NCI-H1092 treated with DMSO at 0.1 percent for 48 hours (cell line): ENCODE measurements at places on chromosomes 11 and 22.

- no peak for DNase-seq
Observed at GRCh38 chr11:102368472-102368871, 21.5 kb downstream of the BIRC2 start.

DNA sequence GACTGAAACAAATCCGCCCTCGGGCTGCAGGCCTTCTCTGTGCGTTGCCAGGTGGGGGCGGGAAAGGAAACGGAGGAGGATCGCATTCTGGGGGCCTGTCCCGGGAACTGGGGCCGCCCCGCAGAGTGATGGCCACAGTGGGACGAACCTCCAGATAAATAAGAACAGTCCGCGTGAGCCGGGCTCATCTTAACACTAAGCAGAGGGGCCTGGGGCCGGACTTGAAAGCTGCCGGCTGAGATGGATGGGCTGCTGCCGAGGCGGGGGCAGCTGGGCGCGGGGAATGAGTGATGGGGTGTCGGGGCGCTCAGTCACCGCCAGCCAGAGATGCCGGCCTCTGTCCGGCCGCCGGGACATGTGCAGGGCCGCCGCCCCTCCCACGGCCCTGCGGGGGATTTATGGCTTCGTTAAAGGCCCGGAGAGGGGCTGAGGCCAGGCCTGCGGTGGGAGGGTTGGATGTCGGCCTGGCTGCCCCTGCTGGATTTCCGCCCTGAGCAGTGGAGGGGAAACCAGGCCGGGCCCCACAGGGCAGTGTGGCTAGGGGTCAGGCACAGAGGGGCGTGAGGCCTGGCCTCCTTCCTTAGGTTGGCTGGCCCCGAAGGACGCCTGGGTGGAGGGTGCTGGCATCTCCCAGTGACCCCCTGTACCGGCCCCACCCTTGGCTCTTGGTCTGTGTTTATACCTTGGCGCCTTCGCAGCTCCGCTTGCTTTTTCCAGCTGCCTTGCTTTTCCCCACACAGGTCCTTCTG is 45.3 kb upstream of the CD82 start:
- DNase-seq: no peak

DNA sequence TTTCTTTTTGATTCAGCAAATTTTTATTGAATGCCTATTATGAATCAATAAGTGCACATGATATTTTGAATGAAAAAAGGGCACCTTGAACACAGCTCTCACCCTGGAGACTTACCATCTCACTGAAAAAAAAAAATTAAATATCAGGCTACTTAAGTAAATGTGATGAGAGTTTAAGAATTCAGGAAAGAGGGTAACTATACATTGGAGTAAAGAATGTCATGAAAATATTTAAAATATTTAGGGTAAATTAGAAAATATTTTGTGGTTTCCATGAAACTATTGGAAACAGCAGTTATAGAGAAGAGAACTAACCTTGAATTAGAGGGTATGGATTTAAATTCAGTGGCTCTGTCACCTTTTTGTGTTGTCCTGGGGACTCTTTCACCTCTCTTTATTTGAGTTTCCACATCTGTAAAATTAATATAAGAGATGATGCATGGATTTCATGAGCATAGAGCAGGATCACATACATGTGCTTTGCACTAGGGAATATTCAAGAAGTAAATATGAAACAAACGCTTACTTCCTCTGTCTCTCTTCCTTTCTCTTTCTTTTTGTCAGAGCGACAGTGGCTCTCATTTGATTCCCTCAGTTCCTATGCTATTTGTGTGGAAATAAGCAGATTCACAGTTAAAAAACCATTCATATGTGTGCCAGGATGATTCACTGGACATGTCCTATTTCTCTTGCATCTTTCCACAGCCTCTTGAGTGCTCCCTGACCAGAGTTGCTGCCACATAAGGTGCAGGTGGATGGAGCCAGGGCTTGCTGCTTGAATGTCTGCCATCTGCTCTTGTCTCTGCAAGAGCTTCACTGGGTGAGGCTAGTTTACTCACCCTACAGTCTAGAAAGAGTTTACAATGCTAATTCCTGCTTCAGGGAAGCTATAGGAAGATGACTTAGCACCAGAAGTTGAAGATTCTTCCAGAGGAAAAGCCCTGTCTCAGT is 533.1 kb downstream of the ETS1 start:
- no peak for DNase-seq

DNA sequence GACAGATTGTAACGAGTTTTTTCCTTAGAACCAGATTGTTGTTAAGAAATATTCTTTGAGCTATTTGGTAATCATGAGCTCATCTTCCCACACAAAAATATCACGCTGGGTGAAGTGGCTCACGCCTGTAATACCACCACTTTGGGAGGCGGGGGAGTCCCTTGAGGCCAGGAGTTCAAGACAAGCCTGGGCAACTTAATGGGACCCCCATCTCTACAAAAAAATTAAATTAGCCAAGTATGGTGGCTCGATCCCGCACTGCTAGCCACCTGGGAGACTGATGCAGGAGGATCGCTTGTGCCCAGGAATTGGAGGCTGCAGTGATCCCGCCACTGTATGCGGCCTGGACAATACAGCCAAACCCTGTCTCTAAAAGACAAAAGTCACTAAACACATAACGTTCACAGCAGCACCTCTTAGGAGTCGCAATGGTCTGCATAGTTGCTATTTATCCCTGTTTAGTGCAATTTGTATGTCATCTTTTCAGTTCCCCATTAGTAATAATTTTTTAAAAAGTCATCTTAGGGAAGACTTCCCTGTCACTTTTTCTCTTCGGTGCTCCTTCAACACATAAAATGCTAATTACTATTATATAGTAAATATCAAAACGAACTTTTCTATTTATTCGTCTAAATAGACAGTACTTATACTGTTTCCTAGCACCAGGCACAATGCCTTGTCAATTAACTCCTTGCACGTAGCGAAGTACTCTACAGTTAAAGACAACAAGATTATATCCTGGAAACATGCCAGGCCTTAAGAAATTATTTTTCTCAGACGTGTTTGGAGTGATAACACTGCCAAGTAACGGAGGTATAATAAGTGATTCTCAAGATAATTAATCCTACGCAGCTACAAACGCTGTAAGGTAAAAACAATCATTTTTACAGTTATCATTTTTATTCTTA is 1.1 kb downstream of the ST13 start:
- peak; percentile 23 for DNase-seq

DNA sequence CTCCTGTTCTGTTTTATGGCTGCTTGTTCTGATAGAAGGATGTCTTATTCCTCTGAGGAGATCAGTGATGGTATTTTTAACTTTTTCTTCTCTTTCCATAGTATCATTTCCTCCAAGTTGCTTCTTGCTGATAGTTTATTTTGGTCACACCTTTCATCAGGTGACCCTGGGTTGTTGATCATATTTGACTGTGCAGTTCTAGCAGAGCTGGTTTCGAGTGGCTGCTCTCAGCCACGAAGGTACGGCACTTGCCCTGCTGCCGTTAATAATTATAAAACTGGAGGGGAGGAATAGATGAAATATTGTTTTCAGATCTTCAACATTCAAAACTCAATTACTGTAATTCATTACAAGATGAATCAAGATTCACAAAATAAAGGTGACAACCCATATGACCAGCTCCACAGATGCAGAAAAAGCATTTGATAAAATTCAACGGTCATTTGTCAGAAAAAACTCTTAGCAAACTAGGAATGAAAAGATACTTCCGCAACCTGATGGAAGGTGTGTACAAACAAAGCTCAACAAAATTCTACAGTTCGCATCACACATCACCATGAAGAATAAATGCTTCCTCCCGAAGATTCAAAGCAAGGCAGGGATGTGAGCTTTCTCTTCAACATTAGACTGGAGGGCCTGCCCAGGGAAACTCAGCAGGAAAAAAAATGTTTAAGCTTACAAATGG is 59.2 kb upstream of the RTL6 start:
- no peak for DNase-seq

DNA sequence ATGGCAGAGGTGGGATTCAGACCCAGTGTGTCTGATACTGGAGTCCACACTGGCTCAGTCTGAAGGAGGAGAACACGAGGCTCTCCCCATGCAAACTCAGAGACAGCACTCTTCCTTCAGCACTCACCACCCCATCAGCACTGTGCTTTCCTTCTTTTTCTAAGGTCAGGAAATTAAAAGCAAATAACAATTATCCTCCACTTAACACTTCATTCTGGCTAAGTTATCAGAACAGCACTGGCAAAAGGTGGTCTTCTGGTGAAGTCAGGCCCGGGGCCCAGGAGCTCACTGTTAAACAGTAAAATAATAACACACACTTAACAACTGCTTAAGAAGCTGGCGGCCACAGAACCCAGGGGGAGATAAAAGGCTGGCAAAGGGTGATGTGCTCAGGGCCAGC is 107.1 kb downstream of the NAT10 start:
- no peak for DNase-seq

GRCh38 chr22:23825246-23825905 is 13.4 kb downstream of the DERL3 start:
- DNase-seq: no peak

DNA sequence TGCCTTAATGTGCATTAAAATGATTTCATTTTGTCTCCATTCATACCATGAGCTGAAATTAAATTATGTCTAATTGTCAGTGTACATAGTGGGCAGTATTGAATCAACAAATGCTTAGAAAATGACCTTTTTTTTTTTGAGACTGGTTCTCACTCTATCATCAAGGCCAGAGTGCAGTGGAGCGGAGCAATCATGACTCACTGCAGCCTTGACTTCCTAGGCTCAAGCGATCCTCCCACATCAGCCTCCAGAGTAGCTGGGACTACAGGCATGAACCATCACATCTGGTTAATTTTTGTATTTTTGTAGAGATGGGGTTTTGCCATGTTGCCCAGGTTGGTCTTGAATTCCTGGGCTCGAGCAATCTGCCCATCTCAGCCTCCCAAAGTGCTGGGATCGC is 117.0 kb upstream of the BLID start:
- no peak for DNase-seq

GRCh38 chr11:134346101-134346975 is 14.6 kb downstream of the GLB1L2 start:
- DNase-seq: no peak

- DNase-seq: no peak
Observed at GRCh38 chr11:76510060-76511047, 65.5 kb downstream of the EMSY start.

GRCh38 chr11:62054081-62054480 is 69.7 kb upstream of the INCENP start:
- no peak for DNase-seq

- DNase-seq: no peak
Observed at GRCh38 chr22:47452184-47452583, 689.7 kb downstream of the TBC1D22A start.

DNA sequence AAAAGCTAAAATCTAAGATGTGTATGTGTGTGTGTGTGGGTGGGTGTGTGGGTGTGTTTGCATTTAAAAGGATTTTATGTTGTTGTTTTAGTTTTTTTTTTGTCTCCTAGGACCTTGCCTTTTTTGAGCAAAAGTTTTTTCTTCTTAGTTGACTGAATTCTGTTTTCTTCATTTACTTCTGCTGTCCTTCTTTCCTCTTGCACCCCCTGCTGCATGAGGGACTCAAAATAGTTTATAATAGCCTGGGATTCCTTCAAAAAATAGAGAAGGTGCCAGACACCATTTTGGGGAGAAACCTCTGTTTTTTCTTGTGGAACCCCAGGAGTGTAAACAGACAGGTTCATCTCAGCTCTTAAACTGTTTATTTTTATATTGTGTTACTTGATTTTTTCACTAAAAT is 817.7 kb downstream of the TBC1D22A start:
- no peak for DNase-seq

- no peak for DNase-seq
Observed at GRCh38 chr22:39351689-39352214, 2.0 kb downstream of the SYNGR1 start.

DNA sequence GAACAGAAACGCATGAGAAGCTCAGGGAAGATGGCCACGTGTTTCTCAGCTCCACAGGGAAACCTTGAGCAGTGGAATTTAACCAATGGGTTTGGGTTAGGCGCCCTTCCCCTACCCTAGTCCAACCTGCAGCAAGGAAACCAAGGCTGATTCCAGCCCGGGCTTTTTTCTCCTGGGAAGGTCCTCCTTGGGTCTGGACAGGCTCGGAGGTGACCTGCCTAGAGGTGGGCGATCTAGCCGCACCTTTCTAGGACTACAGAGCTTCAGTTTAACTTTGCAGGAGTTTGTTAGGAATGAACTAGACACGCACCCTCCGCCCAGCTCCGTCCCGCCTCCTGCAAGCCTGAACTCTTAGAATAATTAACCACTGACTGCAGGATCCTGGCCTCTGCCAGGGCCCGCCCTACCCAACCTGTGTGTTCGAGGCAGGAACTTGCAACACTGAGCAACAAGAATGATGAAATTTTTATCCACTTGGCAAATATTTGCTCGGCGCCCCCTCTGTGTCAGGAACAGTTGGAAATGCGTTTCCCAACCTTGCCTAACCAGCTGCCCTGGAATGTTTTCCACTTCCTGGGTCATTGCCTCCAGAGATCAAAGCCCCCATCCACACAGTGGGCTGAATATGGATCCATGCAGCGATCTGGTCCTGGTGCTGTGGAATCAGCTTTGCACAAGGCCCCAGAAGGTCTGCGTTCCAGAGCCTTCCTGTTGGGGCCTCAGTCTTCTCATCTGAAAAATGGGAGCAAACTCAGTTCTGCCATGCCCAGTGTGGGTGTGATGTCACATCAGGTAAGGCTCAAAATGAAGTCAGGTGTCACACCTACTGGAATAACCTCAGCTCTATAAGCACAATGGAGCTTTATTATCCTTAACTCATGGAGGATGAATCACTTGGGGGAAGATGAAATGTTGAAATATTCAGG is 13.3 kb downstream of the MPST start:
- DNase-seq: no peak

DNA sequence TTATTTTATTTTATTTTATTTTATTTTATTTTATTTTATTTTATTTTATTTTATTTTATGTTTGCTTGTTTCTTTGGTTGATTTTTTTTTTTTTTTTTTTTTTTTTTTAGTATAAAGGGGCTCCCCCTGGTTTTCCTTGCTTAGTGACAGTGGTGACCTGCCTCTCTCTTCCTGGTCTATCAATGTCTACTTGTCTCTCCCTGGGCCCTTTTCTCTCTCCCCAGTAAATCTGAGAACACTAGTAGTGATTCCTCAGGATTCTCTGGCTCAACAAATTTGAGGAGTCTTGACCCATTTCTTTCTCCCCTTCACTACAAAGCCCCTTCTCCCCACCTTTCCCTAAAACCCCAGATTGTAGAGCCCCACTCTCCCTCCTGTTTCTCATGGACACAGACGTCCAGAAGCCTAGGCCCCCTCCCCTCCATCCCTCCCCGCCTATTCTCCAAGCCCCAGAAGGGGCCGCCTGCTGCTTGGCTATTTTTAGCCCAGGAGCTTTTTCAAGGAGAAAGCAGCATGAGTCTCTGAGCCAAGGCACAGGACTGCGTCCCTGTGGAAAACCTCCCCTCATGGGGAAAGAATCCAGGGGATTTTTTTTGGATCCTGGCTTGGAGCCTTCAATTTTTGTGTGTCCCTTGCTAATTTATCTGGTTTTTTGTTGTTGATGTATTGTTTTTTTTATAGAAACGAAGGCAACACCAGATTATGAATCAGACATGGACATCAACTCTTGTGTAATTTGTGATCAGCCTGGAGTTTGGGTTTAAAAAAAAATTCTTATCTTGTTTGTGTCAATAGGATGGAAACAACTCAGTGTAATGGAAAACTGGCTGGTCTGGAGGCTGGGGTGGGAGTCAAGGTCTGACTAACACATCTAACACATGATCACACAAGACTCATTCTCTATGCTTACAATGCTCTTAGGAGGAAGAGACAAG is 17.5 kb upstream of the ACCSL start:
- no peak for DNase-seq
